ENCODE measurements at places on chromosomes 3 and 15.

GRCh38 chr3:126747768-126748167 is 43.7 kb downstream of the CHCHD6 start:
- no peak for DNase-seq

DNA sequence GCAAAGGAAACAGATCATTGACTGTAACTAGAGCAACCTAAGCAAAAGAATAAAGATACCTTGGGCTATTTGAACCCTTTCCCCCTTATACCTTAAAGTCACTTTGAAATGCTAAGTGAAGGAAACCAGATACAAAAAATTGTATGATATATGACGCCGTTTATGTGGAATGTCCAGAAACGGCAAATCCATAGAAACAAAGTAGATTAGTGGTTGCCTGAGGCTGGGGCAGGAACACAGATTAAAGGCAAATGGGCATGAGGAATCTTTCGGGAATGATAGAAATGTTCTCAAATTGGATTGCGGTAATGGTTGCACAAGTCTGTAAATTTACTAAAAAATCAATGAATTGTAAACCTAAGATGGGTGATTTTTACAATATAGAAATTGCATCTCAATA is 160.1 kb upstream of the CCDC54 start:
- no peak for DNase-seq

DNA sequence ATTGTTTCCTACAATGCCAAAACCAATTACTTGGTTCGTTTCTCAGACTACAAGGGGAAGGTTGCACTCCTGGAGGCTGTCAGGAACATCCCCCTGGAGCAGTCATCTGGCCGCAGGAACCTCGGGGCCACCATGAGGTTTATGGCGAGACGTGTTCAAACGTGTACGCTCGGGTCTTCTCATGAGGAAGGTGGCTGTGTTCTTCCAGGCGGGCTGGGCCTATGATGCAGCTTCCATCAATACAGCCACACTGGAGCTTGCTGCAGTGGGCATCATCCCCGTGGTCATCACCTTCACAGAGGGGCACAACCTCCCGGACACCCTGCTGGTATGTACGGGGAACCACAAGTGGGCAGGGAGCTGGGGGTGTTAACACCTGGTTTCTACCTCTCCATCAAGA is 94.5 kb upstream of the COL6A5 start:
- DNase-seq = no peak

DNA sequence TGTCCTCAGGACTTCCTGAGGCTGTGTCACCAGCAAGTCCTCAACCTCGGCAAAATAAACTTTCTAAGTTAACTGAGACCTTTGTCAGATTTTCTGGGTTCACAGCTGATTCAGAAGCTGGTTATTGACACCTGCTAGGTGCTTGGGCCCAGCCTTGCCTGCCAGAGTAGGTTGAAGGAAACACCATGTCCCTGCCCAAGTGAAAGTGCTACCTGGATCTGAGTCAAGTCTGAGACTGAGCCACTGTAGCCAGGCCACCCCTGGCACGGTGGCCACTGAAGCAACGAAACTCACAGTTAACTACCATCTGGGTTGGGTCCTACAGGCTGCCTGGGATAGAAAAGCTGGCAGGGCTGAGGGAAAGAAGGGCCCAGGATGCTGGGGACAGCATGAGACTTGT is 8.2 kb downstream of the HYAL2 start:
- no peak for DNase-seq

DNA sequence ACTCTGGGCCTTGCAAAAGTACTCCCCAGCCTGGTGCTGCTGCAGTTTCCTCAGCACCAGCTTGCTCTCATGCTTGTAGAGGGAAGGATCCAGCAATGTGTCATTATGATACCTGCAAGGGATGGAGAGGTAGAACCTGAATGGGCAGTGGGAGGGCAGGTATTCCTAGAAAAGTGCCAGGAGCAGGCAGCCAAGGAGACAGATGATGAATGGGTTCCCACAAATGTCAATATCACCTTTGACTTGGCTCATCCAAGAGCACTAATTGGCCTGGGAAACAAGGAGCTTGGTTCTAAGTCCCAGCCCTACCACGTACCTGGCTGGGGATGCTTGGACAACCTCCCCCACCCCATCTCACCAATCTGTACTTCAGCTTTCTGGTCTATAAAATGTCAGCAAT is 9.4 kb downstream of the CILP start:
- no peak for DNase-seq

DNA sequence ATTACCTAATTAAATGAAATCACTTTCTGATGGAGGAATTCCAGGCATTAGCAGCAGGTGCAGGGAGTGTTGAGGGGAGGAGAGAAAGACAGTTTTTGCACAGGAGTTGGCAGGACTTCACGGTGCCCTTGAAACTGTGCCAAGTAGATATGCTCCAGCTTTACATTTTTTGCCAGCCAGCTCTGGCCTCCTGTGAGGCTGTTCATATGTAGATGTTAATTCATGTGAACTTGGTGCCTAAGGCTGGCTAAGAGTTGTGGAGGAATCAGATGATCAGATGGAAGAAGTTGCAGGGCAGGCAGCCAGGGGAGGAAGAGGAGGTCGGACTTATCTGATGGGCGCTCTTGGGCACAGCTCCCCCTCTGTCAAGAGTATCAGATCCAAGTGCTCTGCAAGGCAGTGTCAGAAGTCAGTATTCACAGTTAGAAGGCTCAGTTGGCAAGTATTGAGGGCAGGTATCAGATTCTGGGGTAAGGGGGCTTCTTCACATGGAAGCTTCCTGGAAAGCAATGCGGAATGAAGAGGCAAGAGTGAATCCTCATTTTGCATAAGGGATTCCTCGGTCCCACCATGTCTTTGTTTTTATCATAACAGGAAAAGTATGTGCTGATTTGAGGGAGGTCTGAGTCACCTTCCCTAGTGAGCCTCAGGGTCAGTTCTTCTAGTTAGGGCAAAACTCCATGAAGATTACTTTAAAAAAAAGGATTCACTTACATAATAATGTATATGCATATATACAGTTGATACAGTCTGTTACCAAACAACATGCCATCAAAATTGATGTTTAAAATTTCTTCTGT is 172.6 kb upstream of the UMPS start:
- no peak for DNase-seq
